Endothelial cell (in vitro differentiated cells): ENCODE measurements at places on chromosomes 3 and 15. TPM values are rescaled to one million over a fixed set of nuclear protein-coding genes. Genes with fewer than 3 reads are reported as not detected.

Gene HIGD2B
- total RNA-seq: not detected

- H3K27me3 ChIP-seq: no peaks in the 10 kb centered on the region
- H3K4me1 ChIP-seq: no peaks in the 10 kb centered on the region
- no peak overlapping the region for H3K27ac ChIP-seq
- H3K4me3 ChIP-seq: no peak overlapping the region
Measured at GRCh38 chr3:123743121-123743520, 141.0 kb downstream of the MYLK start.

DNA sequence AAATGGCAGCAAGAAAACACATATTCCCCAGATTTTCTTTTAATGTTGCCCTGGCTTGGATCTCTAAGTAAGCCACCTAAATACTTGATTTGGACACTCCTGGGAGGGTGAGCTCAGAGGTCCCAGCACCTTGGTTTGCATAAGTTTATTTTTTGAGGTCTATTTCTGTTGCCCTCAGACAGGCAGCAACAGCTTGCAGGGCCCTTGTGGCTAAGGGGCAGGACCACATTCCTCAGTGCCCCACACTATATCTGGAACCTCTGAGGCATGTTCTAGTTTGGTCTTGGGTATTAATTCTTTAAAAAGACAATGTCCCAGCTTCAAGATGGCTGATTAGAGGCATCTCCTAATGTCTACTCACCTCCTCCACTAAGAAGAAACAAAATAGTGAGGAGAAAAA, 57.5 kb downstream of the IGSF11 start:
- peaks cover 4% of the 10 kb centered on the region for H3K27me3 ChIP-seq
- no peaks in the 10 kb centered on the region for H3K4me1 ChIP-seq
- no peak overlapping the region for H3K4me3 ChIP-seq
- H3K36me3 ChIP-seq: no peaks in the 10 kb centered on the region

DNA sequence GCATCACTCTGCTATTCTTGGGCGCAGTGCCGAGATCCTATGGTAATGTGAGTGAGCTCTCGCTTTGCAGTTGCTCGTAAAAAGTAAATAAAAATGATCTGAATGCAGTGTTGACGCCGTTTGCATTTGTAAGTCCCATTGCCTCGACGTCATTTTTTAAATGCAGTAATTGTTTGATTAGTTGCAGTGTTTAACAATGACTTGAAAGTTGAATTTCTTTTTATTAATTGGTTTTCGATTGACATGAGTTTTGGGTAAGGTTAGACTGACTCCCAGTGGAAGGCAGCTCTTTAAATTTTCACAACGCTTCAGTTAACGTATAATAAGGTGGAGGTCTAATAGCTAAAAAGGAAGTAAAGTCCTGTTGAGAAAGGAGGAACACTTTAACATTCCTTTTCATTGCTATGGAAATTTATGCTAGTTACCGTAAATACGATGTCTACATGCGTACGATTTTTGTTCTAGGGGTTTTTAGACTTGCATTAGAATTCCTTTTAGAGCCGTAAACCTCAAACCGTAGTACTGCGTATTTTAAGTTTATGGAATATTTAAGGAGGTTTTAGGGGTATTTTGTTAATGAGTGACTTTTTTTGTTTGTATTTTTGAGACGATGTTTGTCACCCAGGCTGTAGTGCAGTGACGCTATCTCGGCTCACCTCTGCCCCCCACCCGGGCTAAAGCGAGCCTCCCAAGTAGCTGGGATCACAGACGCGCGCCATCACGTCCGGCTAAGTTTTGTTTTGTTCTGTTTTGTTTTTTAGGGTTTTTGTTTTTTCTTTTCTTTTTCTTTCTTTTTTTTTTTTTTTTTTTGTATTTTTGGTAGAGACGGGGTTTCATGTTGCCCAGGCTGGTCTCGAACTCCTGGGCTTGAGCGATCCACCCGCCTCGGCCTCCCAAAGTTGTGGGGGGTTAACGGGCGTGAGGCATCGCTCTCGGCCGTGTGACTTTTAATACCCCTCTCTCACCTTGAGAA, 1.4 kb downstream of the MORF4L1 start:
- peaks cover 37% of the 10 kb centered on the region for H3K4me1 ChIP-seq
- H3K4me3 ChIP-seq: peak overlapping the region; percentile 99
- peak overlapping the region; percentile 100 for H3K27ac ChIP-seq
- DNase-seq: no peak

- no peaks in the 10 kb centered on the region for H3K36me3 ChIP-seq
- peaks cover under 1% of the 10 kb centered on the region for H3K4me1 ChIP-seq
- H3K4me3 ChIP-seq: no peak overlapping the region
Measured at GRCh38 chr3:137116619-137117018, 158.8 kb downstream of the IL20RB start.

- H3K27ac ChIP-seq: no peak overlapping the region
- peaks cover 3% of the 10 kb centered on the region for H3K27me3 ChIP-seq
- no peak for DNase-seq
- no peak overlapping the region for H3K4me3 ChIP-seq
Measured at GRCh38 chr3:38348903-38349302, 2.3 kb downstream of the XYLB start.

Gene ABHD6
- 3.0 TPM for total RNA-seq

DNA sequence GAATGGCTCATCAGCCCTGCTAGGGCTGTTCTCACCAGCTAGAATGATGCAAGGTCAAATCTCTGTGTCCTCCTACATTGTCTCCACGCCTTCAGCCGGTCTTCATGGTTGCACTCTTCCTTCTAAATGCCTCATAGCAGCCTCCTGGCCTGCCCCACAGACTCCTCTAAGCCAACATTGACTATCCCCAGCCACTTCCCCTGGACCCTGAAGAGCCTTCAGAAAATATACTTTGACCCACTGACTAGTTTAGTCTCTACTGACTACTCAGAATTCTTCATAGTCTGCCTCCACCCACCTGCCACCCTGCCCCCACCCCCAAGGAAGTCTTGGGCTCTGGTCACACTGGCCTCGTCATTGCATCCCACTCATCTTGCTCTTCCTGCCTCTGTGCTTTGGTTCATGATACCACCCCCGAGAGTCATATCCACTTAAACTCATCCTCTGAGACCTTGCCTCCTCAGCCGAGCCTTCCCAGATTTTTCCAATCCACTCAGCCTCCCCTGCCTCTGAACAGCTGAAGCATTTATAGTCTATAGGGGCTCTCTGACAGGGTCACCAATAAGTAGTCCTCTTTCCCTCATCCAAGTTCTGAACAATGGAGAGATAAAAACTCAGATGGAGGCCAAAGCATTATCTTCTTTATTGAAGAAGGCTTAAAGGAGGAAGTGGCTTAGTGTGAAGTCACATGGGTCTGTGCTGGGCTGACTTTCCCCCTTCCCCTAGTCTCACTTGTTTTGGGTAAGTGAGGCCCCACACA, 9.5 kb upstream of the DOCK3 start:
- no peak overlapping the region for H3K27ac ChIP-seq
- H3K4me3 ChIP-seq: no peak overlapping the region
- H3K4me1 ChIP-seq: no peaks in the 10 kb centered on the region
- no peaks in the 10 kb centered on the region for H3K36me3 ChIP-seq
